CD4-positive, alpha-beta T cell treated with Interleukin-15 for 4 hours (primary cell): ENCODE measurements at places on chromosomes 12 and 14.
A peak's percentile ranks its signal among the peaks of the same experiment; 100 is the strongest.

- DNase-seq = no peak
Observed at GRCh38 chr12:41497409-41497808, 309.3 kb downstream of the PDZRN4 start.

DNA sequence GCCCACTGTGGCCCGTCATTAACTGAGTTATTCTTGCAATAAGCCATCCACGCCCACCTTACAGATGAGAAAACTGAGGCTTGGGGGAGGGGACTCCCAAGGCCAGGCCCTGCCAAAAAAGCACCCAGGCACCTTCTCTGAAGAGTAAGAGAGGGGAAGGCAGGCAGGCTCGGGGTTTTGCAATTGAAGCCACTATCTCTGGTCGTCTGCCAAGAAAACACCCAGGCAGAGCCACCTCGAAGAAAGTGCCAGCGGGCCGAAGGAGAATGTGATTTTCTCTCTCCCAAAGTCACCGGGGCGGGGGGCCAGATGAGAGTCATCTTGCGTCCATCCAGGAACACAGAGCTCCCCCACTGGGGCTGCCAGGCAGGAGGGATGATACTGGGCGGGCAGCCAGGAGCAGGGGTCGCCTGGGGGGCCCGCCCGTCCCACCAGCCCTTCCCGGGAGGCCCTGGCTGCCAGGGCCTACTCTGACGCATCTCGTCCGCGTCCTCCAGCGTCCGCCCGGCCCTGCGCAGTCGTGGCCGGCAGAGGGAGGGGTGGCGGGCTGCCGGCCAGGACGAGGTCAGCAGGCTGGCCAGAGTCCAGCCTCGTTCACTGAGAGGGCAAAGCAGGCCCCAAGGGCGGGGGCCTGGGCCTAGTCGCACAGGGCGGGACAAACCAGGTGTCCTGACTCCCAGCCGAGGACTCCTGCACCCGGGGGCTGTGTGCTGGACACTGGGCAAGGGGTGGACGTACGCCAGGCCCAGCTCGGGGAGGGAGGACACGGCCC, 74.3 kb downstream of the RFLNA start:
- no peak for DNase-seq

- peak; percentile 45 for DNase-seq
Observed at GRCh38 chr14:65098586-65098985, 3.7 kb downstream of the MAX start.

- no peak for DNase-seq
Observed at GRCh38 chr14:25150401-25150800, 100.5 kb upstream of the STXBP6 start.

- no peak for DNase-seq
Observed at GRCh38 chr12:99528478-99528877, 119.1 kb upstream of the GARIN6 start.

DNA sequence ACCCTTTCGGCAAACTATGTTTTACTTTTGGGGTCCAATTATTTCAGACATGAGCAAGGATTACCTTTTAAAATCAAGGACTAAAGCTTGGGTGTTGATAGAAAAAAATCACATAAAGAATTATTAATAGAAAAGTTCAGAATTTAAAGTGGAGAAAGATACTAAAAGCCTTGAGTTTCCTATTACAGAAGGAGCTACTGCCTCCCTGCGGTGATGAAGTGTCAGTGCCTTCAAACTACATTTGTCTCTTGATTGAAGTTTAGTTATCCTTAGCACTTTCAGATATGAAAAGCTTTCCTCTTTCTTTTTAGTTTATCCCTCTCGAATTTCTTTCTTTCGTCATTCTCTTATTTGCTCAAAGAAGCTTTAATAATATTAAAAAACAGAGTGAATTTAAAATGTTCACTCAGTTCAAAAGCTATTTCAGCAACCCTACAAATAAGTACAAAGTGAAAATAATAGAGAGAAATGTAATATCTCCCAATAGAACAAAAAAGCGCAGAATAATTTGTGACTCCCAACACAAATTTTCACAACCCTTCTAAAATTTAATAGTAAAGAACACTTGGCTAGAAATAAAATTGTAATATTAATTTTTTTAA, 87.6 kb downstream of the SEC23A start:
- DNase-seq = peak; percentile 19

GRCh38 chr12:131740626-131741025, 29.7 kb downstream of the SFSWAP start:
- DNase-seq = no peak

GRCh38 chr12:104763168-104763805, 194.8 kb downstream of the SLC41A2 start:
- no peak for DNase-seq

GRCh38 chr12:82595941-82596340, 90.8 kb upstream of the TMTC2 start:
- no peak for DNase-seq

GRCh38 chr12:49954863-49955830, 4.6 kb downstream of the AQP2 start:
- no peak for DNase-seq

- DNase-seq = peak; percentile 28
Observed at GRCh38 chr14:67515386-67516079, 17.6 kb upstream of the PLEKHH1 start.

GRCh38 chr12:116931665-116932064, 20.9 kb downstream of the FBXW8 start:
- DNase-seq = no peak

DNA sequence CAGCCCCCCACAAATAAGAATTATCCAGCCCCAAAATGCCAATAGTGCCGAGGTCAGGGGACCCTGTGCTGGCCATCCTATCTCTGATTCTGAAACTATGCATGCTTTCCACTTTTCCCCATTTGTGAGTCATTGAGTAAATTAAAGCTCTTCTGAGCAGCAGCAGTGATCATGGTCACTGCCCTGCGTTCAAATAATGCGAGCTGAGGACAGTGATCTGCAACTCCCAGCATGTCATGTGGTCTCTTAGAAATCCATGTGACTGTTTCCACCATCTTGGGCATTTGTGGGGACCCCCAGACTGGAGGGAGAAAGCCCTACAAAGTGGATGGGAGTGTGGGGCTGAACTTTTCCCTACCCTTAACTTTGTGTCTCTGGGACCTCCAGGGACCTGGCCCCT, 53.8 kb downstream of the C14orf132 start:
- DNase-seq = no peak

DNA sequence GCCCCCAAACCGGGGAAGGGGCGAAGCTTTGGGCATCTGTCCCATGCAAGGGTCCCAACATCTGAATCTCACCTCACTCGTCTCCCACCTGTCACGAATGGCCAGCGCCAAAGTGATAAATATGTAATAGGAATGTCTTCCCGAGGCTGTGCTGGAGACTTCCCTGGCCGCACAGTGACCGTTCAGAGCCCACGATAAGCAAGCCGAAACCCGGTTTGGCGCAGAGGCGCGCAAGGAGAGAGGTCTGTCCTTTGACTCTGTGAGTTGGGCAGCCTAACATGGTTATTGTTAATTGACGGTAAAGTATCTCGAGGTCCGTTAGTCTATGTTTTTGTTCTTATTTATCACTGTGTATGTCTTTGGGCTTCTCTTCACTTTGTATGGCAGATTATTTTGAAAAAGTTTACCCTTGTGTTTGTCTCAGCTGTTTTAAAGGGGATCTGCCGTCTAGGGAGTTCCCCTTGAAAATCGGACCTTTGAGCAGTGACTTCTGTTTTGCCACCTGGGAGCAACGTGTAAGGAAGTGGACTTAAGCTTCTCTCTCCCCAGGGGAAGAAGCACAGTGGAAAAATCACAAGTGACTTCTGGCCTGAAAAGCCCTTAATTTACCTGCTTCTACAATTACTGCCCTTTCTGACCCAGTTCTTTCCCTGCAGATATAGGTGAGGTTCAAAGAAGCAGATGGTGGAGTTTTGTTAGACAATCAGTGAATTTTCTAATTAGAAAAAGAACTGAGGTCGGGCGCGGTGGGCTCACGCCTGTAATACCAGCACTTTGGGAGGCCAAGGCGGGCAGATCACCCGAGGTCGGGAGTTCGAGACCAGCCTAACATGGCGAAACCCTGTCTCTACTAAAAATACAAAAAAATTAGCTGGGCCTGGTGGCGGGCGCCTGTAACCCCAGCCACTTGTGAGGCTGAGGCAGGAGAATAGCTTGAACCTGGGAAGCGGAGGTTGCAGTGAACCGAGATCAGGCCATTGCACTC, 1.1 kb upstream of the TM9SF1 start:
- no peak for DNase-seq

DNA sequence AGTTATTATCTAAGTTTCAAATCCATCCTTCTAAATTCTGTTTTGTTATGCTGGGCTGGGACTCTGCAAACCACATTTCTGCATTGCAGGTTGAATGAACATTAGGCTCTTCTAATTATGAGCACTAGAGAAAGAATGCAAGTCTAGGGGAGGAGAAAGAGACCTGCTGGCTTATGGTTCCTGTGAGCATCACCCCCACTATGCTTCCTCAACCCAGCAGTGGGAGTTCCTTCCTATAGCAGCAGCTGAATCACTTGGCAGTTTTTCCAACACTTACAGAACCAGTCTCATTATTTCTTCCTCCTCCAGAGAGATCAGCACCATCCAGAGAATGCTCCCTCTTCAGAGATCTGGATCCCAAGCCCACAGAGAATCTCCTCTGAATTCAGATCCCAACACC, 297.7 kb upstream of the CLEC14A start:
- DNase-seq = no peak

GRCh38 chr14:36510078-36510799, 9.8 kb downstream of the NKX2-1 start:
- no peak for DNase-seq

DNA sequence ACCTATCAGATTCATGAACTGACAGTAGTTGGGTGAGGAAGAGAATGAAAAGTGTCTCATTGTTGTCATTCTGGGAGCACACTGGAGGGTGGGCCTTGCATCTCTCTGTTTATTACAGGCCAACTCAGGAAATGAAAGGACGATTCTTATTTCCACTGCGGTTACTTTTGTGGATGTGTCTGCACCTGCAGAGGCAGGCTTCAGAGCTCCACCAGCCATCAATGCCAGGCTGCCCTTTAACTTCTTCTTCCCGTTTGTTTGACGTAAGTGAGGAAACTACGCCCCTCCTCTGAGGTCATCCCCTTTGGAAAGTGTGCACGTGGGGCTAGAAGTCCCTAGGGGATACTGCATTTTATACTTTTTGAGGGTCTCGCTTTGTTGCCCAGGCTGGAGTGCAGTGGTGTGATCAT, 33.7 kb downstream of the TCTN1 start:
- no peak for DNase-seq

DNA sequence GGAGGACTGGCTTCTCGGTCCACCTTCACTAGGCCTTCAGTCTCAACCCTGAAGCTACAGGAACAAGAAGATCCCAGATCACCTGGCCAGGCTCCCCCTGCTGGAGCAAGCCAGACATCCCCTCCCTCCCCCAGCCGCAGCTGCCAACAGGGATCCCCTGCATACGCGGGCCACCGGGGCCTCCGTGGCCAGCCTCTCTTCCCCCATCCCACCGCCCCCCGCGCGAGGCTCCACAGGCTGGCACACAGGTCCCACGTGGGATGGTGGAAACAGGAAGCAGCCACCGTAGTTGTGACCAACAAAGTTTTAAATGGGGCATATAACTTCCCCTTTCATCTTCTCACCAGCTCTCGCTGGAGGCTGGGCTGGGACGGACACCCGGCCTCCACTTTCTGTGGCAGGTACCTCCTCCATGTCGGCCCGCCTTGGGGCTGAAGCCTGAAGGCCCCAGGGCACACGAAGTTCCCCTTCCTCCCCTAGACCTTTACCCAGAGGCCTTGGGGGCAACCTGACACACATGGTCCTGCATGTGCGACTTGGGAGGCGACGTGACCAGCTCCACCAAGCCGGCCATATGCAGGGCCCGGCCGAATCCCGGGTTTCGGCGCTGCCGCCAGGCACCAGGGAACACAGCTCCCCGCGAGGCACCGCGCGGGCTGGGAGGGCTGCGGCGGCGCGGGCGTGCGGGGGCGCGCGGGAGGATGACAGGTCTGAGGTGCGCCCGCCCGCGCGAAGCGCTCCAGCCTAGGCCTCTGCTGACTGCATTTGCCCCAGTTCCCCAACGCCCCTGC, 44.4 kb upstream of the PNMA1 start:
- peak; percentile 66 for DNase-seq

DNA sequence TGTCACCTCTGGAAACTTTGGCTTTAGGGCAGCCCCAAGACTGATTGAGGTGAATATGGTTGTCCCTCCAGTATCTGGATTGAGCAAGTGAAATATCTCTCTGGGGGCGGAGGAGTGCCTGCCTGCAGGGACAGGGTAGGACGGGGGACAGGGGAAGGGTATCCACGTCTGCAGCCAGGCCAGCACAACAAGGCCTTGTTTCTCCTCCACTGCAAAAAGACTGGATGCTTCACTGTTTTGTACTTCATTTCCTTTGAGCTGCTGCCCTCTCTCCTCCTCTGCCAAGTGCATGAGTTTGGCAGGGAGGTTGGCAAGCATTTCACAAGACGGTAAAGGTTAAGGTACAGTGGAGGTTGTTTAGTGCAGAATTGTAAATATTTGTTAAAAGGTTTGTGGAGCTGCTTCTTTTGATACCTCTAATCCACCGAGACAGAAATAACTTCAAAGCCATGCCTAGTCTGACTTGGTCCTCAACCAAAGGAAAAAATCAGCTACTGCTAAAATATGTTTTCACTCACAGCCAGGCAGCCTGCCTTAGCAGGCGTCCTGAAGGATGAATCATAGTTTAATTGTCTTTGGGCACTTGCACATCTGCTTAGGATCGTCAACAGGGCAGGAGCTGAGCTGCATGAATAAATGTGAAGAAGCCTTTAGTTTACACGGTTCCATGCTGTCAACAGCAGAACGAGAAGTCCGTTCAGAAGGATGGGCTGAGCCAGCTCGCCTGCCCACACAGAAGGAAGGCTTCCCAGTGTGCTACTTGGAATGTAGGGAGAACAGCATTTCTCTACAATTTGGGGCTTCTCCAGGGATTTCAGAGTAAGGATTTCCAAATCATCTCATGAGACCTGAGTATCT, 269.7 kb downstream of the TTC6 start:
- DNase-seq = no peak

DNA sequence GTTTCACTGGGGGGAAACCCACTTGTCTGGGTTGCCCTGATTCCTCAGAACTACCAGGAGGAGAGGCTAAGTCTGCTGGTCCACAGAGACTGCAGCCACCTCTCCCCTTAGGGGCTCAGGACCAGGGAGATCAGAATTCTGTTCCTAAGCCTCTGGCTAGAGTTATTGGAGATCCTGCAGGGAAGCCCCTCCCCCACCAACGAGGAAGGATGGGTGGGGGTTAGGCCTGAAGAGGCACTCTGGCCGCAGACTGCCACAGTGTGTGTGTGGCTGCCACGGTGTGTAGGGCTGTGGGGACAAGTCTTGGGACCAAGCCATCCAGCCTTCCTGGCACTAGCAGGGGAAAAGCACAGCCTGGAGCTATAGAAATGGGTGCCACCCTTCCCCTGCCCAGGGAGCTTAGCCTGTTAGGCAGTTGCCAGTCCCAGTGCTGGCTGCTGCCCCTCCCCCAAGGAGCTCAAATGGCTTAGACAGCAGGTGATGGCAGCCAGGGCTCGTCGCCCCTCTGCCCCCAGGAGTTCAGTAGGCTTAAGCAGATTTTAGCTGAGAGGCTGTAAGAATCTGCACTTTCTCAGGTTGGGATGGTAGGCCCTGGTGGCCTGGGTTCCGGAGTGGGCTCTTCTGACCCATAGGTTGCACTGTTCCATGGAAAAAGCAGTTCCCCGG, 107.7 kb downstream of the ERGIC2 start:
- no peak for DNase-seq

GRCh38 chr12:58915634-58916033, 4.7 kb downstream of the LRIG3 start:
- DNase-seq = no peak

GRCh38 chr12:65899241-65899640, 75.0 kb downstream of the HMGA2 start:
- no peak for DNase-seq
